ENCODE measurements at places on chromosomes 3 and 15. TPM values are rescaled to one million over a fixed set of nuclear protein-coding genes. Genes with fewer than 3 reads are reported as not detected.

GRCh38 chr15:70321172-70321819 lies 223.6 kb upstream of the TLE3 start:
- no peak for DNase-seq

- peak; percentile 47 for DNase-seq
Observed at GRCh38 chr3:120693439-120694171, 11.6 kb upstream of the HGD start.

DNA sequence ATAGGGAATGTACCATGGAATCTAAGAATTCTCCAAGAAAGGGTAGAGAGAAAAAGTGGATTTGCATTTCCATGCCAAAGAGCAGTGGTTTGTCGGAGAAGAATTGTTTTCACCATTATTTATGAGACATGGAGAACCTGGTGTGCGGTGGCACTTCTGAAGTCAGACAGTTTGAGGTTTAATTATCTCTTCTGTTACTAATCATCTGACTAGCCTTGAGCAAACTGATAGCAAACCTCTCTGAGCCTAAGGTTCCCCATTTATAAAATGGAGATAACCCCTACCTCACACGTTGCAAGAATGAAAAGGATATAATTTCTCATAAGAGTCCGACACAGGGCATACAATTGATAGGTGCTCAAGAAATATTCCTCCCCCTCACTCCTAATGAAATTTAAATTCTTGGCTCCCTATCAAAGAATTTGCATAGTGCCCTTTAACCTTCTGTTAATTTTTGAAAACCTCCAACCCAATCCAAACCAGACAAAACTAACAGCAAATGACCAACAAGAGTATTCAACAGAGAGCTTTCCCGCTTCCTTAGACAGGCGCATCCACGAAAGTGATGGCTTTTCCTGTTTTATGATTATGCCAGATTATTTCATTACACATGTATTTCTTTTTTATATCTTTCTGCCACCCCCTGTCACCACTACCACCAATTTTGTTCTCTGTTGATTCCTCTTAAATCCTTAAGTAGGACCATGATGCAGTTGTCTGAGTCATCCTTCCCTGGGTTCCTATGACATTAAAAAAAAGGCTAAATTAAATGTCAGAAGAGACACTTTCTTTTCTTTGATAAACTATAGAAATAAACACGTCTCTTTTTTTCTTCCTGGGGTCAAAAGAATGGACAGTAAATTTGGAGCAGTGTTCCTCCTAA lies 28.5 kb downstream of the TMEM212 start:
- DNase-seq: peak; percentile 35

DNA sequence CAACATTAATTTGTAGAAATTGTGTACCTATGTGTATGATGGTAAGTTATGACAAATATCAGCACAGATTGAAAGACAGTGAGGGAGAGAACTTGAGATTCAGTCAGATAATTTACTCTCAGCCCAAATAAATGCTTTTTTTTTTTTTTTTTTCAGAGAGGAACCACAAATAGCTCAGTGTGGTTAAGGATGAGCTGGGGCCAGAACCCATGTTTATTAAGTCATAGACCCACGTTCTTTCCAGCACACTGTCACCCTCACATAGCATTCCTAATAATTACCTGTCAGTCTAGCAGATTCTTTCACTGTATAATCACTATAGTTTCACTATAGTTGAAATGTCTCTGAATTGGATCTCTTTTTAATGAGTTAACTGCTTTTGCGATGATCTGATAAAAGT lies 246.1 kb downstream of the ZIC1 start:
- peak; percentile 86 for DNase-seq

DNA sequence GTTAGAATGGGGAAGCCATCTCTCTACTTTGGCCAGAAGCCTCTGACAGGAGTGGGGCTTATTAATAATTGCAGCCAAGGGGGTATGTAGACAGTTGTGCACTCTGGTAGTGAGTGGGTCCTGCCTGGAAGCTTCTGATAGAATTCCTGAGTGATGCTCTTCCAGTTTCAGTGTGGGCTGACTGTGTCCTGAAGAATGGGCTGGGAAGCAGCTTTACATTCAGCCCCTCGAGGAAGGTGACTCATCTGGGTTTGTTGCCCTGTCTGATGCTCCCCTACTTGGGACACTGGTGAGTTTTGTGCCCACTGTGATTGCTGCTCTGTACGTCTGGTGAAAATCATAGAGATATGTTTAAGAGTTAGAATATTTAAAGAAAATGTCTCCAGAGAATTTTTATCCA lies 444.7 kb upstream of the RBMS3 start:
- DNase-seq: peak; percentile 13

The IL5RA gene
- total RNA-seq: not detected

Data from astrocyte (in vitro differentiated cells and primary cell).